Tracheal epithelial cell (primary cell): ENCODE measurements at places on chromosomes 6 and 20. TPM values are rescaled to one million over a fixed set of nuclear protein-coding genes. Genes with fewer than 3 reads are reported as not detected.

Gene ALDH5A1
- total RNA-seq, result 2.3 and 2.4 TPM in 2 replicates

Gene CCNC
- total RNA-seq, result 86.5 and 136 TPM in 2 replicates

Gene NKX2-4
- not detected in 2 replicates for total RNA-seq

Gene CD40
- 10.0 and 28.4 TPM in 2 replicates for total RNA-seq

Gene GZF1
- total RNA-seq, result 14.1 and 15.2 TPM in 2 replicates

Gene TSHZ2
- total RNA-seq, result 2.2 and 4.3 TPM in 2 replicates

Gene LPA
- total RNA-seq, result 0.24 TPM in 1 of 2 replicates, not detected in the other
